NCI-H1694 treated with DMSO at 0.1 percent for 48 hours (cell line): ENCODE measurements at places on chromosomes 6 and 20.

DNA sequence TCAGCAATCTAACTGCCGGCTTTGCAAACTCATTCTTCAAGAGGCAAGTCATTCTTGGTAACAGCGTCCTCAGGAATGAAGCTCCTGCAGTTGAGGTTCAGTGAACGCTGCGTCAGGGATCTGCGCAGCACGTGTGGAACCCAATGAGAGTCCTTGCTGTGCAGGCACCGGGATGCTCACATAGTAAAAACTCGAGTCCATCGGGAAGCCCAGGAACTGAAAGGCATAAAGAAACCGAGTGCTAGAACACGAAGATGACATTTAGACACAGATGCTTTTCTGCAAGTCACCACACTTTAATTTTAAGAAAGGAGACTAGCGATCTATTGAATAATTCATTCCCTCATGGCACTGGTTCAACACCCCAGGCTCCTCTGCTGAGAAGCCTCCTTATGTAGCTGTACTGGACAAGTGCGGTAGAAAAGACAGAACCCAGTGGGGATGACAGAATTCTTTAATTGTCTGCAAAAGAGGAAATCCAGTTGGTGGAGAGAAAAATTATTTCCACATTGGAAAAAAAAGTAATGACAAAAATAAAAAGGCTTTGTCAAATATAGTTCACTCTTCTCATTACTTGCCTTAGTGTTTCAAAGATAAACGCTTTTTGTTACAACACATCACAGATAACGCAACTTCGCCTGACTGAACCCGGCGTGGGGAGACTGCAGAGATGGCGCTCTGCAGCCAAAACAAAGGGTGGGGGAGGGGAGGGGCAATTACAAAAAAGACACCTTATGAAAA lies 1.9 kb upstream of the AFDN start:
- no peak for DNase-seq

GRCh38 chr6:74091136-74091793 lies 395.3 kb downstream of the CD109 start:
- DNase-seq = peak; percentile 31

GRCh38 chr6:7543789-7544424 lies 2.4 kb downstream of the DSP start:
- no peak for DNase-seq

GRCh38 chr20:52060794-52061714 lies 130.5 kb downstream of the ZFP64 start:
- DNase-seq = no peak

DNA sequence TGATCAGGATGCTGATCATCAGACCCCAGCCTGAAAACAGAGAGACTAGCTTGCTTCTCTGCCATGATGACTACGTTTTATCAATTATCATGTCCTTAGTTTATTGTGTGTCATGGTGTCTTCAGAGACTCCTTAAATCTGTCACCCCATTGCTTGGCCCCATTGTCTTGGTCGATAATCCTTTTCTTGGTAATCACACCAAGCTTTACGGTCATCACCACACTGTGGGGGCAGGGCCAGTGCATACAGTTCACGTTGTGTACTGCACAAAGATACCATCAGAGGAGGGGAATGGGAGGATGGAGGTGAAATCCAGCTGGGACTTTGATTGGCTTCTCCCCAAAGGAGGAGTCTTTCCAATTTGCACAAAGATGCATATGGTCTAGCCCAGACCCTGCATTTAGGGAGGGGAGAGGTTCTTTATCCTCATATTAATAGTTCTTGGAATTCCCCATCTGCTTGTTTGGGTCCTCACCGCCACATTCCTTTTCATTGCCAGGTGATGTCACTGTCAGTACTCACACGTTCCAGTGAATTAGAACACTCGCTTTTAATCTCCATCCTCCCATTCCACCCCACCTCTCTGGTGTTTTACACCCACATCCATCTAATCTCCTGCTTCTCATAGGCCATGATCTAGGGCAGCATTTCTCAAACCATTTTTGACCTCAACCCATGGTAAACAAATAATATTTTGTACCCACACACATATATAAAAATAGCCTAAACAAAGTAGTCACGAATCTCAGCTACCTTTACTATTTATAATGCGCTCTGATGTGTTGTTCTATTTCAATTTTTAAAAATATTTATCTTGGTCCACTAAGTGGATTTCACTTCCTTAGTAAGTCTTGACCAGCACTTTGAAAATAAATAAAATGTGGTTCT lies 5.7 kb downstream of the ETV7 start:
- DNase-seq = no peak
